ENCODE measurements at places on chromosomes 7 and 10.

GRCh38 chr7:114158854-114159253 is 240.0 kb upstream of the PPP1R3A start:
- no peak for DNase-seq

DNA sequence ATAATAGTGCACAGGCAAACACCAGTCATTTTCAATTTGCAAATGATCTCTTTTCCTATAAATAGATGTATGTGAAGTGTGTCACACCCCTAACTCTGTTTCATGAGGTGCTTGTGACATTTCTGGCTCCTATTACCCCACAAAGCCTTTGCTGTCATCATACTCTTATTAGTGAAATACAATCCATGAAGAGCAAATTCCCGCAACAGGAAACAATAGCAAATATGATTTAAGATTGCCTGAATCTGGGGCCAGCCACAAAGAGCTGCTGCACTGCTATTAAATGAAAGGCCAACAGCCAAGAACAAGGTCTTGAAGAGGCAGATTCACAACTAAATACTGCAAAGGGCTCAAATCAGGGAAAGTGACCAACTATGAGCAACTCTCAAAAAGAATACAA is 96.3 kb upstream of the CAV2 start:
- peak; percentile 86 for DNase-seq

- no peak for DNase-seq
These were observed 27.1 kb downstream of the UNCX start for GRCh38 chr7:1259621-1260243.

- no peak for DNase-seq
These were observed 12.6 kb downstream of the USP6NL start for GRCh38 chr10:11598712-11599397.

GRCh38 chr10:78528749-78529204 is 495.1 kb downstream of the RPS24 start:
- no peak for DNase-seq

DNA sequence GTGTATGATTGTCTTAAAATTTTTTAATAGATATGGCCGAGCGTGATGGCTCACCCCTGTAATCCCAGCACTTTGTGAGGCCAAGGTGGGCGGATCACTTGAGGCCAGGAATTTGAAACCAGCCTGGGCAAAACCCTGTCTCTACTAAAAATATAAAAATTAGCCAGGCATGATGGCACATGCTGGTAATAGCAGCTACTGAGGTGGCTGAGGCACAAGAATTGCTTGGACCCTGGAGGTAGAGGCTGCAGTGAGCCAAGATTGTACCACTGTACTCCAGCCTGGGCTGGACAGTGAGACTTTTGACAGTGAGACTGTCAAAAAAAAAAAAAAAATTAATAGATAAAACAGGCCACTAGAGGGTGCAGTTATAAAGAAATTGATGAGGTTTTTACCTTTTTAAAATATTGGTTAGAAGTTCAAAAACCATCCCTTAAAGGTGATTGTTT is 20.5 kb downstream of the NOM1 start:
- DNase-seq, result no peak

- DNase-seq, result no peak
These were observed 22.8 kb upstream of the FAM20C start for GRCh38 chr7:169276-170172.

- DNase-seq, result no peak
These were observed 31.6 kb downstream of the CHAT start for GRCh38 chr10:49645417-49645816.

DNA sequence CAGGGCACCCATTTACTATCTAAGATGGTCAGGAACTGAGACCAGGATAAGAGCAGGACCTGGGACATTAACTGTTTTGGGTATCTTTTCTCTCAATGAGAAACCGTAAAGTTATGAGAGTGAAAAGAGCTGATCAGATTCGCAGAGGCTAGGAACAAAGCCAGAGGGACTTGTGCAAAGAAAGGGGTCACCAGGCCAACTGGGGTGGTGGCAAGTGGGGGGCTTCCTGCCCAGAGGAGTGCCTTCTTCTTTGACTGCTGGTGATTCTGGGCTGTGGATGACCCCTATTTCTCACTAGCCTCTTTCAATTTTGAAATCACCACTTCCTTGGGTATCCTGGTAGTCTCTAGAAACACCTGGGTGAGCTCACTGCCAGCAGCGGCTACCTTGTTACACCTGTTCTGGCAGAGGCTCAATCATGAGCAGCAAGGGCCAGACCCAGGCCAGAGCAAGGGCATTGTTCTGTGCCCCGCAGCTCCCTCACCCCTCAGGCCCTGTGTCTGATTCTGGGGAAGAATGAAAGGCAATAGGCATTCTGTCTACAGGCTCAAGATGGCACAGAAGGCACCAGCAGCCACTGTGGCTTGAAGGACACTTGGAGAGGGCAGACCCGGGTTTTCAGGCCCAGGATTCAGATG is 999 bp downstream of the SFTPD start:
- DNase-seq, result no peak

DNA sequence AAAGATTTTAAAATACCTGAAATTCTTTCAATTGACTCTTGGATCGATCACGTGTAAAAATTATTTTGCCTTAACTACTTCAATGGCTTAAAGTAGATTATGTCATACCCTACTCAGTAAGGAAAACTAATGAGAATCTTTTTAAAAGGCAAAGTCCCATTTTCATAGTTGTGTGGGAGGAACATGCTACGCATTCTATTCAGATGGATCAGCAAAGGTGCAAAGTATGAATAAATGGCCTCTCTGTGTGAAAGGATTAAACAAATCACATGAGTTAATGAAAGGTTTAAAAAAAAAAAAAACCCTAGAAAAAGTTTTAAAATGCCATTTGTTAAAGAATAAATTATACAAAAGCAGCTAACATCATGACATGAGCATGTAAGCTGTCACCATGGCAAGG is 77.1 kb downstream of the ENO4 start:
- DNase-seq, result no peak

- no peak for DNase-seq
These were observed 98.2 kb downstream of the KIAA1217 start for GRCh38 chr10:24307116-24307515.

DNA sequence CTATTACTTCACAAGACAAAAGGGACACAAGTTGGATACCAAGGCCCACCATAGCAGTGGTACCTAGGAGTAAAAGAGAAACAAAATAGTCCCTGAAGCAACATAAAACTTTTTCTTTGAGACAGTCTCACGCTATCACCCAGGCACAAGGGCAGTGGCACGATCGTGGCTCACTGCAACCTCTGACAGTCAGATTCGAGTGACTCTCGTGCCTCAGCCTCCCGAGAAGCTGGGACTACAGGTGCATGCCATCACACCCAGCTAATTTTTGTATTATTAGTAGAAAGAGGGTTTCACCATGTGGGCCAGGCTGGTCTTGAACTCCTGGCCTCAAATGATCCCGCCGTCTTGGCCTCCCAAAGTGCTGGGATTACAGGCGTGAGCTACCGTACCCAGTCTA is 59.0 kb upstream of the KCNMA1 start:
- no peak for DNase-seq

DNA sequence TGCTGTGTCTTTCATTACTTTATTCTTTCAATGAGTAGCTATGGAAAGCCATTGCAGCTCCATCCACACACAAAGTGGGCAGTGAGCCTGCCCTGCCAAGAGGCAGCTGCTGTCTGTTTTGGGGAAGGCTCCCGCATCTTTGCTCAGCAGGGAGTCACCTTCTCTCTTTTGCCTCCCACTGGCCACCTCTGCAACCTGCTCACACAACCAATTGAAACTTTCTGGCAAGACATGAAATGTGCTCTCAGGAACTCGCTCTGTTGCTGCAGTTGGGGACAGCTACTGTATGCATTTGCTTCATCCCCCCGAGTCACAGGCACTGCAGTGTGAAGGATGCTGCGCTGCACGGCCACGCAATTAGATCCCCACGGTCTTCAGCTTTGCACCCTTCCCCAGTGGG is 244.8 kb upstream of the NFE2L3 start:
- DNase-seq, result no peak

DNA sequence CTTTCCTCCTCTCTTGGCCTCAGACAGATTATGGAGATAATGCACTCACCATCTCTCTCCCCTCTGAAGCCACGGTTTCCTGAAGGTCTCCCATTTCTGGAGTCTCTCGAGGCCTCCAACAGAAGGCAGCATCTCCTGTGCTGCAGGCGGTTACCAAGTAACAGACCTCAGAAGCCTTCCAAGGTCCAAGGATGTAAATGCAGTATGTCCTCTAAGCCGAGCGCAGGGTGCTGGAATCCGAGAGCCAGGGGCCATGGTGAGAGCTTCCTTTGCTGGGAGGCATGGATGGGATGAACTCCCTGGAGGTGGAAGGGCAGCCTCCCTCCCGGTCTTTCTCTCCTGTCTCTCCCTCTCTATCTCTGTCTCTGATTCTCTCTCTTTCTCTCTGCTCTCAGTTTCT is 79.8 kb downstream of the ADARB2 start:
- DNase-seq, result no peak

GRCh38 chr7:117848941-117849340 is 24.3 kb downstream of the CTTNBP2 start:
- no peak for DNase-seq

GRCh38 chr7:101688183-101688831 is 59.2 kb upstream of the MYL10 start:
- peak; percentile 33 for DNase-seq

DNA sequence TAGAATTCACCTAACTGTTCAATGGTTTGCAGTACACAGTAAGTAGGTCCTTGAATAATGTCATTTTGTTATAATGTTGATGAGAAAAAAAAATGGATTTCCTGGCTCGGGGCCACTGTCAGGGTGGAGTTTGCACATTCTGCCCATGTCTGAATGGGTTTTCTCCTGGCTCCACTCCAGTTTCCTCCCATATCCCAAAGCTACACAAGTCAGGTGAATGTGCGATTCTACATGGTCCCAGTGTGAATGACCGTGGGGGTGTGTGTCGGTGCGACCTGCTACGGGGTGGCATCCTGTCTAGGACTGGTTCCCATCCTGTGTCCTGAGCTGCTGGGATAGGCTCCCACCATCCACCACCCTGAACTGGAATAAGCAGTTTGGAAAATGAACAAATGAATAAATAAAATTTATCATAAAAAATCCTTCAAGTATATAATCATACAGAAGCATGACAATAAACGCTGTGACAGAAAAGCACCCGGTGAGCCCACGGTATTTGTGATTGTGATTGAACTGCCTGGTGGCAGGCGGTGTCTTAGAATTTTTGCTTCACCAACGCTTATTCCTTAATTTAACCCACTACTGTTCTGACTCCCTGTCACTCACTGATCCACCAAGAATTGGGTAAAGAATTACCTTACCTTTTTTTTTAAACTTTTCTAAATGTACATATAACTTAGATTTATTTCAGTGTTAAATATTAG is 114.1 kb downstream of the ICA1 start:
- no peak for DNase-seq

- no peak for DNase-seq
These were observed 11.7 kb downstream of the ZYX start for GRCh38 chr7:143392875-143393266.

GRCh38 chr7:82194016-82194643 is 249.4 kb downstream of the CACNA2D1 start:
- peak; percentile 22 for DNase-seq

DNA sequence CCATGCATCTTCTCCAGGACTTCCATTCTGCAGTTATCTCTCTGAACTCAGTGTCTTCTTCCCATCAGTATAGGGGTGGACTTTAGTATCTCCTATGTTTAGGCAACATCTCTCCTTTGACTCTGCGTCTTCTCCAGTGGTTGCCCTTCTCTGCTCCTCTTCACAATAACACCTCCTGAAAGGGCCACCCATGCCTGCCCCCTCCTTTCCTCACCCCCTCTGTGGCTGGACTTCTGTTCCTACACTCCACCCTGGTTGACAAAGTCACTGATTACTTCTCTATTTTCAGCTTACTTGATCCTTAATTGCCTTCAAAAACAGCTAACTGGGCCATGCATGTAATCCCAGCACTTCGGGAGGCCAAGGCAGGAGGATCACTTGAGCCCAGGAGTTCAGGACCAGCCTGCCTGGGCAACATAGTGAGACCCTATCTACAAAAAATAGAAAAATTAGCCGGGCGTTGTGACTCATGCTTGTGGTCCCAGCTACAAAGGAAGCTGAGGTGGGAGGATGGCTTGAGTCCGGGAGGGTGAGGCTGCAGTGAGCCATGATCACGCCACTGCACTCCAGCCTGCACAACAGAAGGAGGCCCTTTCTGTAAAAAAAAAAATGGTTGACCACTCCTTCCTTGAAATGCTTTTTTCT is 13.7 kb downstream of the SRGN start:
- no peak for DNase-seq

- no peak for DNase-seq
These were observed 8.3 kb downstream of the IQCE start for GRCh38 chr7:2566890-2567678.

DNA sequence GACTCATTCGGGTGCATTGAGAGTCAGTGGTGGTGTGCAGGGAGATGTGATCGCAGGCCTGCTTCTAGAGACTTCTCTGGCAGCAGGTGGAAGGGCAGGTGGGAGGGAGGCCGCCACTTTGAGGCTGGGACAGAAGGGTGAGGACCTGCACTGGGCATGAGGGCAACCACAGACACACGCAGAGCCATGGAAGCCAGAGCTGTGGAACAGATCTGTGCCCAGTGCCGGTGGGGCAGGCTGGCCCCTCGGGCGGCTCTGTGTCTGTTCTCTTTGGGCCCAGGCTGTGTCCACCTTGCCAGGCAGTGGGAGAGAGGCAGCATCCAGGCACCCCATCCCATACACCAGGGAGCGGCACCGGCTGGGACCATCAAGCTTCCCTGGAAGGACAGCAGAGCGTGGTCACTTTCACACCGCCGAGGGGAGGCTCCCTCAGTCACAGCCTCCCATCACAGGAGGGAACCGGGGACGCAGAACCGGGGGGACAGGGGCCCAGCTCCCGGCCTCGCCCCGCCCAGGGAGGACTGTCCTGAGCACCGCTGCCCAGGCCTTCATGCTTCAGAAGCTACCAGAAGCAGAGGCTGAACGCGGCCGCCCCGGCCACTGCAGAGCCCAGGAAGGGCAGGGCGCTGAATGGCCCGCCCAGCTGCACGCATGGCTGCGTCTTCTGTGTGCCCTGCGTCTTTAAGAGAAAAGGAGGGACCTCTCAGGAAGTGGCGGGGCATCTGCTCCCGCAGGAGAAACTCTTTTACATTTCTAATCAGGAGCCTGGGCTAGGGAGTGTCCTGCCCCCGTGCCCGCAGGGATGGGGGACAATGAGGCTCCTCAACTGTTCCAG is 32.1 kb downstream of the EN2 start:
- DNase-seq, result no peak

- no peak for DNase-seq
These were observed 56.5 kb upstream of the PFKFB3 start for GRCh38 chr10:6146013-6146785.

DNA sequence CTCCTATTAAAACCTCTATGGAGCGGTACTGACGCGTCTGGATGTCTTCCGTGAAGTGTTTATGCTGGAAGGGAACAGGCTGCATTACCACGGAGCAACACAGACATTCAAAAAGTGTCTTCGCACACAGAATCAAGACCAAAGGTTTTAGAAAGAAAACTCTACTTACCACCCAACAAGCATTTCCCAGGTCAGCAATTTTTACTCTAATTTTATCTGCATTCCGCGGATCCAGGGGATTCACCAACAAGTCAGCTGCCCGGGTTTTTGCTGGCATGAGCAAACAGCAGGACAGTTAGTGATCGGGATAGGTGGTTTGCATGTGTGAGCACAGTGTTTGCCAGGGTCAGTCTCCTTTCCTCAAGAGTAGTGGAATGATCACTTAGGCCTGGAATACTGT is 118.8 kb downstream of the KMT2E start:
- DNase-seq, result no peak

- DNase-seq, result peak; percentile 70
These were observed 225.8 kb upstream of the KLF14 start for GRCh38 chr7:130959743-130960207.
